ENCODE measurements at places on chromosomes 5 and 9.
A peak's percentile ranks its signal among the peaks of the same experiment; 100 is the strongest.

- no peak for DNase-seq
These were observed 428.0 kb upstream of the TRPC7 start for GRCh38 chr5:136793300-136793699.

GRCh38 chr5:93053825-93054224 lies 527.2 kb downstream of the NR2F1-AS1 start:
- DNase-seq = no peak

DNA sequence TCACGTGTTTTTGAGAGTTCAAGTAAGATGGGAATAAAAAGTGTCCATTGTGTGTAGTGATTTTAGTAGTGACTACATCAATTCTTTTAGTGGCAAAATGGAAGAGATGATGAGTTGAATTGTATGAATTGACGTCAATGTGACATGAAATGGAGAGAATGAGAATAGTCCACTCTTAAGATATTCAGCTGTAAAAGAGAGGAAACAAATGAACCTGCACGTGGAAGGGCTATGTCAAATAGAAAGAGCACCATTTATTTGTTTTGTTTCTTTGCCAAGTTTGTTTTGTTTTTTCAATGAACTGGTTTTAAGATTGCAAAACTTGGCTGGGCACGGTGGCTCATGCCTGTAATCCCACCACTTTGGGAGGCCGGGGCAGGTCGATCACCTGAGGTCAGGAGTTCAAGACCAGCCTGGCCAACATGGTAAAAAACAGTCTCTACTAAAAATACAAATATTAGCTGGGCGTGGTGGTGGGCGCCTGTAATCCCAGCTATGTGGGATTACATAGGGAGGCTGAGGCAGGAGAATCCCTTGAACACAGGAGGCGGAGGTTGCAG lies 453.8 kb downstream of the TAF11L14 start:
- DNase-seq = no peak

DNA sequence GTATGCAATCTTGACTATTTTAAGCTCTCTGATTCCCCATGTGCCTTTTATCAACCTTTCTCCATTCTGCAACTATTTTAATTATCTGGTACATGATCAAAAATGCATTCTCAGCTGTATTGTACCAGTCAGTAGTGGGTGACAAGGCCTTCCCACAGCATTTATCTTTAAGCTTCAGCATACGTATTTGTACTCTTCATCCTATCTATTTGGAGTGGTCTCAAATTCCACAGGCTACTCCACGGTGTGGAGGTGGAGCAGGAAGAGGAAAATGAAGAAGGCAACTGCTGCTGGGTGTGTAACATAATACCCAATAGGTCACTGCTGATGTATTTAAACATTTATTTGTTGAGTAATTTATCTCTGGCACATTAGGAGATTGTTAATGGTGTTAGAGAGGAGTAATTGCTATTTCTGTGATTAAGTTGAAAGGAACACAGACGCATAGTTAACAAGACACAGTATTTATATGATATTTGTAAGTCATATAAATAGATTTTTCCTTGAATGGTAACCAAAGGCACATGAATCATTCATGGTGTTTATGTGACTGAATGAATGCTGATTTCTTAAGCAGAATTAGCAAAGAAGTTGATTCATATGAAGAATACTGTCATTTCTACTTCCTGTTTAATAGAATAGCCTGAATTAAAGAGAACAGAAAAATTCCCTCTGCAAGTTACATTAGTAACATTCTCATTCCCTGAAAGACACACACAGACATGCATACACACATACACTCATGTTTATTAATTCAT lies 153.8 kb upstream of the NR3C1 start:
- DNase-seq = no peak

- DNase-seq = no peak
These were observed 19.5 kb downstream of the BTNL9 start for GRCh38 chr5:181059297-181060230.

DNA sequence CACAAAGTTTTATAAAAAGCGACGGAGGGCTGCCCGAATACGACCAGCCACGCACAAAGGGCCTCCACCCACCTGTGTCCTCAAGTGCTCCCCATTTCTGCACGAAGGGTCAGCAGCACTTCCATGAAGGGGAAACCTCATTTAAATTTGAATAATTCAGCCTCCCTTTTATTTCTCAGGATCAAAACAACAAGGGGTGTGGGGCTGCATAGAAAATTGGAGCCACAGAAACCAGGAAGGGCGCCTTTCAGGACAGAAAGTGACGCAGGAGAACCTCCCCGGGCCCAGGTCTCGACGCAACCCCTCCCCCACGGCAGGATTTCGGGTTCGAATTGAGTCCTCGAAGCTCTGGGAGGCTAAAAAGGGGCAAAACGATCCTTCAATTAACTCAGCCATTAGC lies 2.1 kb downstream of the NRARP start:
- DNase-seq = no peak

DNA sequence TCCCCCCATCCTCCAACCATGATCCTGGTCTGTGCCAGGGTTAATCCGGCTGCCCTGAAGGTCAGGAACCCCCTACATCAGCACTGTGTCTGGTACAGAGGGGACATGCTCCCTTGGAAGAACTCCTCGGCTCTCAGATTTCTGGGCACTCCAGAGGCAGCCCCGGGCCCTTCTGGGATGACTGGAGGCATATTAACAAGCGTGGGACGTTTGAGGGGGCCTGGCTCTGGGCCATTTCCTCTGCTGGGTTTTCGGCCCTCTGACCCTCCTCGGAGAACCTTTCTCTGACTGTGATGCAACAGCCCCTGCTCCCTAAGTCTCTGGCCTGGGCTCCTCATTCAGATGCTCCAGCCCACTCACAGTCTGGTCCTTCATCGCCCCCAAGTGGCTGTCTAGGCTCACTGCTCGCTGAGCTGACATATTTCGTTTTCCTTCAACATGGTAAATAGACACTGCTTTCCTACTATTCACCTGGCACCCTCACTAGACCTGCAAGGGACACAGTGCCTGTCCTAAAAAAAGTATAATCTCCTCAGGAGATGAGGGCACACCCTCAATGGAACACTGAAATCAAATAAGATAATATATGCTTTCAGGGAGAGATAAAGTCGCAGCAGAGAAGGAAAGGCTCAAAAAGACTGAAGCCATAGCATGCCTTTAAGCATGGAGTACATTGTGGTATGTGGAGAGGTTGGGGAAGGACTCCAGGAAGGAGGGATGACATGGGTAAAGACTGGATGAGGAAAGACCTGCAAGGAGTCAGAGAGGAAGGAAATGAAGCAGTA lies 404.7 kb upstream of the TRPC7 start:
- peak; percentile 73 for DNase-seq

- DNase-seq = no peak
These were observed 13.9 kb downstream of the TLR4 start for GRCh38 chr9:117718085-117718484.

GRCh38 chr5:17182494-17182893 lies 34.9 kb upstream of the BASP1 start:
- DNase-seq = no peak

- DNase-seq = no peak
These were observed 3.9 kb upstream of the GNAQ start for GRCh38 chr9:78035383-78035993.

GRCh38 chr5:170442921-170443320 lies 53.8 kb upstream of the KCNMB1 start:
- DNase-seq = no peak

DNA sequence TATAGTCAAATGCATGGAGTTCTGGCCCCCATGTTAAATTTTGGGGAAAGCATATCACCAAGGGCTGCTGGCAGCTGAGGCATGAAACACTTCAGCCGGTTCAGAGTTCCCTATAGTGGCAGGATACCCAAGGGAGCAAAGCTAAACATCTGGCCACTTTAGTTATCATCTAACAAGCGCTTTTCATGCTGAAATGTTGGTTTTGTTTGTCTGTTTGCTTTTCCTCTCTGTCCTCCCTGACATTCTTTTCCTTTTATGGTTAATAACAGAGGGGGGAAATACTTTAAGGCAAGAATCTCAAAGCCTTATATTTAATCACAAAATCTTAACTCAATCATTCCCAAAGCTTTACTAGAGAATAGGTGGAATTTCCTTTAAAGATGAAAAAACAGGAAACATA lies 11.9 kb downstream of the APBA1 start:
- no peak for DNase-seq

DNA sequence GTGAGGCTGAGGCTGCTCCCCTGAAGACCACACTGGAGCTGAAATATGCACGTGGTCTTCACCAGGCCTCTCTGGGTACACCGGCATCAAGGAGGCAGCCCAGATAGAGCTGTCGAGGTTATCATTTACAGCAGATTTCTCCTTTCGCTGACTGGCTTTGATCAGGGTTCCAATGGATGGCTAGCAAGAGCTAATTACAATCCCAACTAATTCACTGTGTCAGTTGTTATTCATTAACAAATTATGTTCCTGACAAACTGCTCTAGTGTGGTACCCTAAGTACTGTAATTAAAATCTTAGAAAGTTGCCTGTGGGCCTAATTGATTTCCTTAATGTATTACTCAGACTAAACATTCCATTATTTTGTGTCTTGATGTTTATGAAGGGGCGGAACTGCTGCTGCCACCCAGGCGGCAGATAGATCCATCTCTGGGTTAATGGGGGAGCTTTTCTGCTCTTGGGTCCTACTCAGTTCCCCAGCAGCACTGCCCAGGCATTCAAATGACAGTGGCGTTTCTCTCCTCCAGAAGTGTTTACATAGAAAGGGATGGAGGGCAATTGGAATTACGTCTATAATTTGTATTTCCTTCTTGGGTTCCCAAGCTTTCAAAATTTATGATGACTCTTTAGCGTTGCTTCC lies 71.7 kb upstream of the RAD23B start:
- no peak for DNase-seq

DNA sequence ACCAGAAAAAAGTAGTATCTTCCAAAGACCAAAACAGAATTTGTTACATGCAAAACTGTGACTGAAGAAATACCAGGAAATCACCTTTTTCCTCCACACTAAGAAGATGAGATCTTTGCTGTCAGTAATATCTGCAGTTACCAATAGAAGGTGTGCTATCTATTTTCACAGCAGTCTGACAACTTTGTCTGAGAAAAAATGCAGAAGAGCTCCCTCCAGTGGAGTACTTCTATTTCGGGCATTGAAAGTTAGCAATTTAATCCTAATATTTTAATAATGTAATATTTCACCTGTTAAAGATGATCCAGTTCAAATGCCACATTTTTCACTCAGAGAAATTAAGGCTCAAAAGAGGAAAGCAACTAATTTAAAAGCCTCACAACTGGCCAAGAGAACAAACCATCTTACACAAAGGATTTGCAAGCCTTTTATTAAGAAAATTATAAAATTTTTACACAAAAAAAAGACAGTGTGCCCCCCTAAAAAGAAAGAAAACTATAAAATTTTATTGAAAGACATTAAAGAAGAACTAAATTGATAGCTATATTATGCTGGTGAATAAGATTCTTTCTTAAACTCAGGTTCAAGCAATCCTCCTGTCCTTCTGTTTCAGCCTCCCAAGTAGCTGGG lies 50.6 kb downstream of the DEPDC1B start:
- no peak for DNase-seq

- DNase-seq = no peak
These were observed 344.9 kb downstream of the ENC1 start for GRCh38 chr5:74295676-74296075.

GRCh38 chr9:129398101-129398960 lies 220.3 kb upstream of the IER5L start:
- DNase-seq = no peak

- DNase-seq = peak; percentile 32
These were observed 2.6 kb downstream of the IGFBPL1 start for GRCh38 chr9:38421498-38422211.

DNA sequence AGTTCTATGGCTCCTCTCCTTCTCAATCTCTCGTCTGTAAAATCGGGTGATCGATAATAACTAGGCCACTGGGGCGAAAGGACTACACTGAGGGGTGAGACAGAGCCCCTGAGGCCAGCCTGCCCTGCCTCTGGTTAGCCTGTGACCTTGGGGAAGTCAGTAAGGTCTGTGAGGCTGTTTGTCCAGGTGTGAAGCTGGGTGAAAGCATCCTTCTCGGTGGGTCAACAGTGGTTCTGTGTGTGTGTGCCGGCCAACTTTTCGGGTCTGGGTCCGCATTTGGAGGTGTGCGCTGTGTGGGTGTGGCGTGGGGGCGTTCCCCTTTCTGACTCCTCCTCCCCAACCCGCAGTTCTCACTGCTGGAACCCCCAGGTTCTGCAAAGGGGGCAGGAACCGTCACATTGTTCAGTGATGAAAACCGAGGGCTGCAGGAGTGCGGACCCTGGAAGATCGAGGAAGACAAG lies 5.0 kb upstream of the RNF44 start:
- DNase-seq = no peak

DNA sequence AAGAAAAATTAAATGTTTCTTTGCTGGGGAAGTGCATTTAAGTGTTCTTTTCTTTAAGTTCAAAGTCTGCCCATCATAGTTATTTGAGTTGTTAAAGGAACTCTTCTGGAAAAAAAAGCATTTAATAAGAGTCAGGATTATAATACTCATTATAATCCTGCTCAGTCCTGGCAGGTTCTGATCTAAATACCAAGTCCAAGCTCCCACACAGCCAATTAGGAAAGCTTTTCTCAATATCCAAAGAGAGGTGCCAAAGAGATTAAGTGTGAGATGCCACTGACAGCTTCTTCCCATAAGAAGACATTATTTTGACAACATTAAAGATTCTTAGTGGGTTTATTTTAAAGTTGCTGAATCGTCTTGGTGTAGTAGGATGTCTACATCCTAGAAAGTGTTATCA lies 235.2 kb upstream of the DAB2 start:
- no peak for DNase-seq

DNA sequence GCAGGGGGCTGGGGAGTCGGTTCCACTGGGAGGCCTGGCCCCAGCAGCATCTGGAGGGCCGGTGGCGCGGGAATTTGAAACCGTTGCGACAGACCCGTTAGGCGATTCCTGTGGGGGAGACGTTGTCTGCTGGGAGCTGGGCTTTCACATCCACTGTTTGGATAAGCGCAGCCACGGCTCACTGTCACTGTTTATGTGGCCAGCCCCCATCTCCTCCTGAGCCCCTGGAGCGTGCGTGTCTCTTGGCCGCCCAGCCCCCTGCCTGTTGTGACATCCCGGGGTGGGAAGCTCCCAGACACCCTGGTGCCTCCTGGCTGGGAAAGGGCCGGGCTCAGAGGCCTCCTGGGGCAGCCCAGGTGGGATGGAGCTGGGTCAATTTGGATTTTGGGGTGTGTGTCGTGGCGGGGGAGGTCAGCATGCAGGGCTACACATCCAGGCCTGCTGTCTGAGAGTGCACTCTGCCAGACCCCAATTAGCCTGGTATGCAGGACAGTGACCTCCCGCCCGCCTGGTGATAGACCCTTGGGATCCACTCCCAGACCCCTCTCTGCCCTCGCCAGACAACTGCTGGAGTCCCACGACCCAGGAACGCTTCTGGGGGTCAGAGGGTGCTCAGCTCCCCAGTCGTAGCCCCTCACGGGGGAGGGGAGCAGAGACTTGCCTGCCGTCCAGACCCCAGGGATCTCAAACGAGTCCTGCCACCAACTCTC lies 62.0 kb upstream of the RNU6ATAC start:
- no peak for DNase-seq

GRCh38 chr9:89313842-89314241 lies 2.8 kb downstream of the CKS2 start:
- no peak for DNase-seq

- no peak for DNase-seq
These were observed 304.6 kb downstream of the PDE4D start for GRCh38 chr5:59588922-59589321.

- no peak for DNase-seq
These were observed 40.1 kb downstream of the PCDHGC5 start for GRCh38 chr5:141529002-141529401.
